ENCODE measurements at places on chromosomes 3 and 15.

DNA sequence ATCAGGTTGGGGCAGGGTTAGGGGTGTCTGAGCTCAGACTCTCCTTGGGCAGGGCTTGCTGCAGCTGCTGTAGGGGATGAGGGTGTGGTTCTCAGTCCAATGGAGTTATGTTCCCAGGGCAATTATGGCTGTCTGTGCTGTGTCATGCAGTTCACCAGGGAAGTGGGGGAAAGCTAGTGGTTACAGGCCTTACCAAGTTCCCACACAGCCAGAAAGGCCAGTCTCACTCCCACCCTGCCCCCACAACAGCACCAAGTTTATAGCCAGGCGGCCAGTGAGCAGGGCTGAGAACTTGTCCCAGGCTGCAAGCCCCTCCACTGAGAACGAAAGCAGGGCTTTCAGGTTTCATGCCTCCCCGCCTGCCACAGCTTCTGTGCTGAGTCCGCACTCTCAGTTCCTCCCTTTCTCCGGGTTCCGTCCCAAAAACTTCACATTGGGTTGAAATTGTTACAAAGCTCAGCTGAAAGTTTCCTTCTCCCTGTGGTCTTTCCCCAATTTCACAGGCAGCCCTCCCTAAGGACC lies 19.6 kb upstream of the CPOX start:
- no peak for DNase-seq

- DNase-seq: no peak
These were observed 76.2 kb upstream of the C2CD4B start for GRCh38 chr15:62241135-62241770.

- DNase-seq: no peak
These were observed 15.4 kb downstream of the TGM5 start for GRCh38 chr15:43251185-43251870.

- DNase-seq: no peak
These were observed 222.7 kb downstream of the GAP43 start for GRCh38 chr3:115845986-115846385.

DNA sequence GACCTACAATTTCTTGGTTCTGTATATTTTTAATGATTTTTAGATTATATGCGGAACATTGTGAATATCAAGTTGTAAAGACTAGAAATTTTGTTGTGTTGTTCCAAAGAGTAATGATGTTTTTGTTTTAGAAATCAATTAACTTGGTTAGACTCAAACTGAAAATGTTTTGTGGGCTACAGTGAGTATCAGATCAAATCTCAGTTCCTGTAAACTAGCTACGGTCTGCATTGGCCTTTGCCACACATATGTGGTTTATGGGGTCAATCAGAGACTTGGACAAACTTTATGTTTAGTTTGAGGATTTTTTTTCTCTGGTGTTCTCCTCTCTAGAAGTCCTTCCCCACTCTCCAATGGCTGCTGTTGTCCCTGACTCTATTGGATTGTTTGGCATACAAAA lies 308.0 kb upstream of the THRB start:
- no peak for DNase-seq

GRCh38 chr3:115227461-115227860 lies 80.4 kb upstream of the ZBTB20 start:
- no peak for DNase-seq

DNA sequence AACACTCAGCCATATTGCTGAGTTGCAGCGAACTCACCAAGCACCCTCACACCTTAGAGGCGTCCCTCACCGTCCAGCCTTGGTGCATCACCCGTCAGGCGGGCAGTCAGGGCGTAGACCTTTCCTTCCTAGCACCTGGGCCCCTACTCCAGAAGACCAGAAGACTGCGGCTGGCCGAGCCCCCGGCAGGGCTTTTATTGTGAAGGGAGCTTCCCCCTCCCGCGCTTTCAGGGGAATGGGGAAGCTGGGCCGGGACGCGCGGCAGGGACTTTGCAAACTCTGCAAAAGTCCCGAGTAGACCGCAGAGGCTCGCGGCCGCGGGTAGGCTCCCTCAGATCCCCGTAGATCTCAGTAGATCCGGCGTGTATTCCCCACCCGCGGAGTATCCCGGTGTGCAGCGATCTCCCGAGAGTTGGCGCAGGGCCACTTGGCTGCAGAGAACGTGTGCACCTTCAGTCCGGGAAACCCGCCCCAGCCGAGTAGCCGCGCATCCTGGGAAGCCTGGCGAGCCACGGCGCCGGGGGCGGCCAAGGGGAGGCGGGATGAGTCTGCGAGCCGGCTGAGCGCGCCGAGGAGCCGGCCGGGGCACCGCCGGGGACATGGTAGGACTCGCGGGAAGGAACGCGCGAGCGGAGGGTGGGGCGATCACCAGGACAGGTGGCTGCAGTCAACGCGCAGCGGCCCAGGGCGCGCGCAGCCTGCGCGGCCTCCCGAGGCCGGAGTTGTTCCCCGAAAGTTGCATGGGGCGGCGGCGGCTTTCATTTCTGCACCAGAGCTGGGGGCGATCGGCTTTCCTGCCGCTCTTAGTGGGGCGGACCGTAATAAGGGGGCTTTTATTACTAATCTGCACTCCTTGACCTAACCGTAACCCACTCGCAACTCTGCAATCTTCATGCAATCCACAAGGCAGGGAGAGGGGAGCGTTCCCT lies at the start of gene GASK1A:
Gene GASK1A, plus strand, starts transcription at position 268 of the 929 bp plus-strand sequence. Its CDS starts 332 bp downstream, at position 600.
- no peak for DNase-seq

- no peak for DNase-seq
These were observed 160.7 kb upstream of the TSC22D2 start for GRCh38 chr3:150247441-150247840.
